GM23248 (cell line): ENCODE measurements at places on chromosomes 2 and 18. TPM values are rescaled to one million over a fixed set of nuclear protein-coding genes. Genes with fewer than 3 reads are reported as not detected.

TLX2 gene
- polyA plus RNA-seq: not detected in 2 replicates

RAPH1 gene
- 36.9 and 38.8 TPM in 2 replicates for polyA plus RNA-seq

RSAD2 gene
- polyA plus RNA-seq: not detected in 2 replicates

EVX2 gene
- polyA plus RNA-seq: not detected in 2 replicates

INHA gene
- 0.19 and 0.36 TPM in 2 replicates for polyA plus RNA-seq

PDE1A gene
- 0.93 and 1.0 TPM in 2 replicates for polyA plus RNA-seq

SCRN3 gene
- 19.1 and 19.3 TPM in 2 replicates for polyA plus RNA-seq

MORN2 gene
- polyA plus RNA-seq: 54.9 and 57.6 TPM in 2 replicates

ASB18 gene
- polyA plus RNA-seq: not detected in 2 replicates

LIMS2 gene
- 30.4 and 33.7 TPM in 2 replicates for polyA plus RNA-seq

NEU4 gene
- polyA plus RNA-seq: not detected in 2 replicates

KCMF1 gene
- 52.5 and 54.3 TPM in 2 replicates for polyA plus RNA-seq

ZNF892 gene
- polyA plus RNA-seq: 0.79 and 1.0 TPM in 2 replicates

TFCP2L1 gene
- not detected in 2 replicates for polyA plus RNA-seq

GALNT14 gene
- polyA plus RNA-seq: 2.3 and 3.2 TPM in 2 replicates

IAH1 gene
- 133 and 135 TPM in 2 replicates for polyA plus RNA-seq

NTSR2 gene
- polyA plus RNA-seq: not detected in 2 replicates

ZNF385B gene
- polyA plus RNA-seq: 0.30 TPM in 1 of 2 replicates, not detected in the other

M1AP gene
- 0.13 and 0.18 TPM in 2 replicates for polyA plus RNA-seq

APCDD1 gene
- polyA plus RNA-seq: 0.30 TPM in 1 of 2 replicates, not detected in the other

TEX44 gene
- polyA plus RNA-seq: not detected in 2 replicates

LGALSL gene
- polyA plus RNA-seq: 0.60 and 0.70 TPM in 2 replicates

SKOR2 gene
- not detected in 2 replicates for polyA plus RNA-seq

BMP10 gene
- polyA plus RNA-seq: not detected in 2 replicates

SIX3 gene
- not detected in 2 replicates for polyA plus RNA-seq

RFX8 gene
- 4.4 and 5.9 TPM in 2 replicates for polyA plus RNA-seq

VSNL1 gene
- polyA plus RNA-seq: 0.70 and 0.72 TPM in 2 replicates

OBSL1 gene
- polyA plus RNA-seq: 12.8 and 13.8 TPM in 2 replicates

ALK gene
- polyA plus RNA-seq: 0.05 TPM in 1 of 2 replicates, not detected in the other

PSME4 gene
- polyA plus RNA-seq: 13.7 and 16.2 TPM in 2 replicates

ANO7 gene
- 2.6 TPM in 2 replicates for polyA plus RNA-seq

SLC11A1 gene
- 0.13 and 0.16 TPM in 2 replicates for polyA plus RNA-seq

NEMP2 gene
- polyA plus RNA-seq: 3.8 and 4.8 TPM in 2 replicates

CFC1 gene
- polyA plus RNA-seq: not detected in 2 replicates

ADNP2 gene
- polyA plus RNA-seq: 3.5 and 3.7 TPM in 2 replicates

RAPGEF4 gene
- polyA plus RNA-seq: 0.22 TPM in 1 of 2 replicates, not detected in the other

KCNE4 gene
- 3.1 and 3.3 TPM in 2 replicates for polyA plus RNA-seq

METTL21A gene
- polyA plus RNA-seq: 21.3 and 22.0 TPM in 2 replicates

TRIM43 gene
- polyA plus RNA-seq: not detected in 2 replicates

C2orf49 gene
- polyA plus RNA-seq: 11.4 and 13.6 TPM in 2 replicates

AQP4 gene
- polyA plus RNA-seq: not detected in 2 replicates

ANKRD30BL gene
- polyA plus RNA-seq: not detected in 2 replicates

RELCH gene
- polyA plus RNA-seq: 7.9 and 8.6 TPM in 2 replicates

REG1B gene
- not detected in 2 replicates for polyA plus RNA-seq

NR4A2 gene
- polyA plus RNA-seq: 1.9 and 2.9 TPM in 2 replicates

RGPD3 gene
- 0.06 and 0.08 TPM in 2 replicates for polyA plus RNA-seq

IL36RN gene
- not detected in 2 replicates for polyA plus RNA-seq

SLC19A3 gene
- 0.10 and 0.71 TPM in 2 replicates for polyA plus RNA-seq

SNTG2 gene
- not detected in 2 replicates for polyA plus RNA-seq

COLEC12 gene
- 19.3 and 19.4 TPM in 2 replicates for polyA plus RNA-seq
